ENCODE measurements at places on chromosomes 12 and 14.
A peak's percentile ranks its signal among the peaks of the same experiment; 100 is the strongest.

- no peak for DNase-seq
Observed at GRCh38 chr14:72433511-72433910, 460.4 kb downstream of the DPF3 start.

DNA sequence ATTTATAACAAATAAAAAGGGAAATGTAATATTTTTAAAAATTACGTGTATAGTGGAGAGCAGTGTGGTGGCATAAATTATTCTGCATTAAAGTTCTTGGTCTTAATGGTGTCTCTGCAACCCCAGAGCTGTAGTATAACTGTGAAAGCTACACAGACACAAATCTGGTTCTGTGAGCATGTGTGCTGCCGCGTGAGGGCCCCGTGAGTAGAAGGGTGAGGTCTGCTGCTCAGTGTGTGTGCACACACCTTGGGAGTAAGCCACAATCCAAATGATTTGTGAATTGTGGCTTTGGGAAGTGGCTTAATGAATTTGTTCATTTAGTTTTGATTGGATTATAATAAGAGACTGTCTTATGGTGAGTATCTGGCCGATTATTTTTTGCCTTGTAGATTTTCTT is 16.8 kb downstream of the PELI2 start:
- no peak for DNase-seq

GRCh38 chr12:51358496-51358895 is 12.0 kb upstream of the CELA1 start:
- DNase-seq: no peak

DNA sequence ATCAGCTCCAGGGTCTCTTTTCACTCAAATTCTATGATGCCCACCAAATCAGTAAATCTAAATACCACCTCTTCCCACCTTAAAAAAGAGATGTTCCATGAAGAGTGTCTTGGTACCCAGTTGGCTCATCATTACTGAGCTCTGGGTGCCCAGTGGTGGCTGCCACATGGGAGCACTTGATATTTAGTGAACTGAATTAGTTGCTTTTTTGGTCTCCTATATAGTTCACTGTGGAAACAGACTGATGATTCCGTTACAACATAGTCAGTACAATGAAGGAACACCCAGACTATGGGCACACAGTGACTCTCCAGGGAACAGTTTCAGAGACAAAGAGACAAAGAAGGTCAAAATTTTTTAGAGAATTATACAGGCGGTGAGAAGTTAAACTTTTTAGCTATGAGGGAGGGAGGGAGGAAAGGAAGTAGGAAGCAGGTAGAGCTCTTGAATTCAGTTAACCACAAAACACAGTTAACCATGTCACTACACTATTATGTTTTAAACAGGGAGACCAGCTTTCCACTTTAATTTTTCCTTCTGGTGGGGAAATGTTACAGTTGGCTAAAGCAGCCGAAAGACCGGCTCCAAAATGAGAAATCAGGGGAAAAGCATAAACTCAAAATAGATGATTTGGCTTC is 14.6 kb upstream of the YY1 start:
- DNase-seq: no peak

DNA sequence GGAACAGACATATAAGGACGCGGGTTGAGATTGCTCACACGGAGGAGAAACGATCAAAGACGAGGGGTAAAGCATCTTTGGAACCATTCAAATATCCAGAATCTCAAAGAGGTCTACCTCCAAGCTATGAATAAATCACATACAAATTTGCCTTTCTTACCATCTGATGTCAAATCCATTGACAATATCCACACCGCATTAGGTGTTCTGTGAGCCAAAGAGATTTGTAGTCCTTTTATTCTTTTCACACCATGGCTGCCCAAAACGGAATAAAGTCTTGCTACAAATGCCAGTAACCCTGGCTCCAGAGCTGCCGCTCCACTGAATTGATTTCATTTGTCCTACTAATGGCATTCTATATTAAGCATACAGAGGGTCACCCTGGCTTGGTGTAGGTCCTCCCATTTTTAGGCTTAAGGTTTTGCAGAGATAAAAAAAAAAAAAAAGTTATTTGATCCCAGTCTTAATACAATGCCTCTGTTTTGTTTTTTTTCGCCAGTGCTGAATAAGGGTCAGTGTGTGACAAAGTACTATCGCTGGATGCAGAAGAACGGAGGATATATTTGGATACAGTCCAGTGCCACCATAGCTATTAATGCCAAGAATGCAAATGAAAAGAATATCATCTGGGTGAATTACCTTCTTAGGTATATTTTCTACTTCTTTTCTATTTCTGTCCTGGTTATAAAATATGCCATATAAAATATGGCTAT is 157.3 kb downstream of the EGLN3 start:
- DNase-seq: no peak

DNA sequence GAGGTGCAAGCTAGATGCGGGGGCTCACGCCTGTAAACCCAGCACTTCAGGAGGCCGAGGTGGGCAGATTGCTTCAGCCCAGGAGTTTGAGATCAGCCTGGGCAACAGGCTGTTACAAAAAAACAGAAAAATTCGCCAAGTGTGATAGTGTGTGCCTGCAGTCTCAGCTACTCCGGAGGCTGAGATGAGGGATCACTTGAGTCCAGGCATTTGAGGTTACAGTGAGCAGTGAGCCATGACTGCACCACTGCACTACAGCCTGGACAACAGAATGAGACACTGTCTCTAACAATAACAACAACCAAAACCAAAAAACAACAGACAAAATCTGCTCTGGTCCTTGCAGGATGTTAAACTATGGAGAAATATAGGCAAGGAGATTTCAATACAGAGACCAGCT is 13.9 kb downstream of the BTBD7 start:
- no peak for DNase-seq

GRCh38 chr12:126384026-126384564 is 1318.9 kb downstream of the AACS start:
- no peak for DNase-seq

GRCh38 chr12:51470116-51470515 is 45.5 kb downstream of the SLC4A8 start:
- DNase-seq: no peak

DNA sequence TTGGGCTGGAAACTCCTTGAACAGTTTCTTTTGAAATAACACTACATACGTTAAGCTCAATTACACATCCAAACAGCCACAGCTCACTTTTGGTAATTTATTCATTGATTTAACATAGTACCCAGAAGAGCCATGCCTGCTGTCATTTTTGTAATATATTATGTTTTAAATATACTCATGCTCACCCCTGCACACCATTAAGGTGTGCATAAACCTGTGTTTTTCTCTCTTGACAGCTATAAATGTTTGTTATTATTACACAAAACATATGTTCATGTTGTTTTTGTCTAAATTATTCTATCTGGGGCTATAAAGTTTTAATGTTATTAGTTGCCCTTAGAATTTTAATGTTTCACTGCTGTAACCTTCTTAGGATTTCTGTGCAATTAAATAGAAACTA is 296.1 kb downstream of the AKAP6 start:
- DNase-seq: no peak

- no peak for DNase-seq
Observed at GRCh38 chr12:53726341-53726740, 911 bp downstream of the CALCOCO1 start.

- DNase-seq: no peak
Observed at GRCh38 chr14:21252149-21252548, 17.1 kb downstream of the HNRNPC start.

DNA sequence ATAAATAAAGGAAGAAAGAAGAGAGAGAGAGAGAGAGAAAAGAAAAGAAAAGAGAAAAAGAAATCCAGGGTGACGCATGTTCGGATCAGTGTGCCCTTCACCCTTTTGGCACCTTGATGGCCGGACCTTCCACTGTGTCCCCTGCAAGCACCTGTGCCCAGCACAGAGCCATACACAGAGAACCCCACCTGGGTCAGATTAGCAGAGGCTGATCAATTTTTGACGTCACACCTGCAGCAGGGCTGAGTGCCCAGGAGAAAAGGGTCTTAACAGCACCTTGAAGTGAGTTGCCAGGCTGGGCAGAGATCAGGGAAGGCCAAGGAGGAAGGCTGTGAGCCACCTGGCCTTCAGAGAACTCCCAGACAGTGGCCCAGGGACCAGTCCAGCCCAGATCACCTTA is 114.4 kb downstream of the CALM1 start:
- DNase-seq: no peak

DNA sequence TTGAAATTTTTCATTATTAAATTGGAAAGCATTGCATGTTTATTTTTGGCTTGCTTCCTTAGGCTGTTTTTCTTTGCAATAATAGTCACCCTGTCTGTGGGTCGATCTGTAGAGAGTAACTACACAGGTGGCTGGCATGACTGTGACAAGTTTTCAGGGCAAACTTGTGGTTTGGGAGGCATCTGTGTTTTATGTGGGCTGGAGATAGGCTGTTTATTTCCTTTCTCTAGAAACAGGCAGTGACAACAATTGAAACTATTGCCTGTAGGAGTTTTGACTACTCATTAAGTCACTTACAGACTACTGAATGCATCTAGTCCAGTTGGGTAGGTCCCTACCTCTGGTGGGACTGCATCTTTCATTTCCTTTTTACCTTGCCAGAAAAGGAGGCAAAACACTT is 155.6 kb downstream of the DYRK2 start:
- no peak for DNase-seq

- no peak for DNase-seq
Observed at GRCh38 chr14:22099942-22100763, 426.5 kb upstream of the OR4E1 start.

GRCh38 chr14:61190341-61190740 is 90.8 kb downstream of the TMEM30B start:
- DNase-seq: no peak

GRCh38 chr12:53727310-53728041 is at the start of gene CALCOCO1:
Gene CALCOCO1, minus strand, starts transcription at chr12:53727452. Its CDS starts 2,210 bp downstream, at chr12:53725242.
- peak; percentile 97 for DNase-seq

DNA sequence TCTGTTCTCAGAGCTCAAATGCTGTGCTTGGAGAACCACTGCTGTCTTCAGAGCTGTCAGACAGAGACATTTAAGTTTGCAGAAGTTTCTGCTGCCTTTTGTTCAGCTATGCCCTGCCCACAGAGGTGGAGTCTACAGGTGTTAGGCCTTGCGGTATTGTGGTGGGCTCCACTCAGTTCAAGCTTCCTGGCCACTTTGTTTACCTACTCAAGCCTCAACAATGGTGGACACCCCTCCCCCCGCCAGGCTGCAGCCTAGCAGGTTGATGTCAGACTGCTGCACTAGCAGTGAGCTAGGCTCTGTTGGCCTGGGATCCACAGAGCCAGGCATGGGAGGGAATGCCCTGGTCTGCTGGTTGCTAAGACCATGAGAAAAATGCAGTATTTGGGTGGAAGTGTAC is 323.8 kb downstream of the BCAT1 start:
- no peak for DNase-seq

- DNase-seq: no peak
Observed at GRCh38 chr14:55730592-55731310, 150.7 kb downstream of the KTN1 start.

- no peak for DNase-seq
Observed at GRCh38 chr14:56154321-56154720, 36.1 kb downstream of the PELI2 start.

DNA sequence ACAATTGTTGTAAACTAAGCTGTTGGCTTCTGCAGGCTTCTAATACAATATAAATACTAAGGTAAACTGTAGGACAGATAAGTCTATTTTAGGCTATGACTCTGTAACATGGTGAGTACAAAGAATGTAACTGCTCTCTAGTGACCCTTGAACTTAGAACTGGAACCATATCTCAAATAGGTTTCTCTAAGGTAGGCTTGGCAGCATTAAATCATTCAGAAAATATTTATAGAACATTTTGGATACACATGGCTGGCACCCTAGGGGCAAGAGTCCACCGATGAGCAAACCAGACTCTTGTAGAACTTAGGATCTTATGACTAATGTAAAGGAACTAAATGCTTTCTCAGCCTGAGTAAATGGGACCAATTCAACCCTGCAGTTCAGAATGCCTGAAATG is 19.4 kb upstream of the SLC25A3 start:
- DNase-seq: no peak

DNA sequence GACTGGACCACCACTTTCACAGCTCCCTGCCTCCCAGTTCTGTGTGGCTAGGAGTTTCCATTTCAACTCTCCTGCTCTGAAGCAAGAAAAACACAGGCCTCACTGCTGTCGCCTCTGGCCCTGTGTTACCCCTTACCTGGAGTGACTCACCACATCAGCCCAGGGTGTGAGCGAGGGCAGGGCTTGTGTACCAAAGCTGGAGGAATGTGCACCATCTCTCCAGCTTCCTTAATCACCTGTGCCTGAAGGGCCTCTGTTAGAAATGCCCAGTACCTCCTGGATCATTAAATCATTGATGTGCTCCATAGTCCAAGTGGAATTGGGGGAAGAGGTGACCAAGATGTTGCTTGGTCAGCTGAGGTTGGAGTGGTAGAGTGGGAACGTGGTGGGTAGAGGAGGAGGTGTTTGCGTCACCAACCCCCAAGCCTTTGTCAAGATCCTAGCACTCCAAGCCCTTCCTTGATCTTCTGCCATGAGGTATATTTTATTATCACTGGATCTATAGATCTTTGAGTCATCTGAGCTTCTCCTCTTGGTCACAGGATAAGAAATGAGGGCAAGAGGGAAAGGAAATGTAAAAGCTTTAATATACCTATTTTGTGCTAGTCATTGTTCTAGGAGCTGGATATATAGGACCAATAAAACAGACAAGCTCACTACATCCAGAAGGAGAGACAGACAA is 51.3 kb downstream of the SSPN start:
- DNase-seq: no peak

GRCh38 chr14:52043690-52044089 is 25.2 kb downstream of the NID2 start:
- no peak for DNase-seq

DNA sequence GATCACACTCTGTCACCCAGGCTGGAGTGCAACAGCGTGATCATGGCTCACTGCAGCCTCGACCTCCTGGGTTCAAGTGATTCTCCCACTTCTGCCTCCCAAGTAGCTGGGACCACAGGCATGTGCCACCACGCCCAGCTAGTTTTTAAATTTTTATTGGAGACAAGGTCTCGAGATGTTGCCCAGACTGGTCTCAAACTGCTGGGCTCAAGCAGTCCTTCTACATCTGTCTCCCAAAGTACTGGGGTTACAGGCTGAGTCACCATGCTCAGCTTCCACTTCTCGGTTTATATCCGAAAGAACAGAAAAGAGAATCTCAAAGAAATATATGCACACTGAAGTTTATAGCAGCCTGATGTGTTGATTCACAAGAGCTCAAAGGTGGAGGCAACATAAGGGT is 107.5 kb downstream of the SCARB1 start:
- DNase-seq: no peak

GRCh38 chr12:96866801-96867590 is 40.1 kb upstream of the NEDD1 start:
- DNase-seq: no peak

DNA sequence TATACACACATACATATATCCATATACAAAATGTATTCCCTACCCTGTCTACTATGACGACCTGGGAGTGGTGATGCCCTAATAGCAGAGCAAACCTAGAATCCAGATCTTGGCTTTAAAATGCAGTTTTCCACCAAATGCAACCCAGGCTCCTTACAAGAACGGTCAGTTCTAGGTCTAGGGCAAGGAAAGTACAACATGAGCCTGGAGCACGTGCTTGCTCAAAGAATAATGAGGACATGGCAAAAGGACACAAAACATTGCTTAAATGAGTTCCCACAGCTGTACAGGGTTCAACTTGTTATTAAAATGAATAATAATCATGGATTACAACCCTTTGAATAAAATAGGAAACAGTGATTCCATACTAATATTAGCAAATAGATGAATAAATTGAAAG is 94.7 kb downstream of the TMCC3 start:
- DNase-seq: no peak

- DNase-seq: peak; percentile 96
Observed at GRCh38 chr14:92848887-92849286, 54.8 kb downstream of the GOLGA5 start.

GRCh38 chr14:37585971-37586796 is 8.9 kb downstream of the FOXA1 start:
- no peak for DNase-seq

- DNase-seq: no peak
Observed at GRCh38 chr12:12508612-12509011, 54.1 kb downstream of the DUSP16 start.

Measured in NCI-H1417 treated with DMSO at 0.1 percent for 48 hours (cell line).